NCI-H2081 treated with DMSO at 0.1 percent for 48 hours (cell line): ENCODE measurements at places on chromosomes 12 and 14.

DNA sequence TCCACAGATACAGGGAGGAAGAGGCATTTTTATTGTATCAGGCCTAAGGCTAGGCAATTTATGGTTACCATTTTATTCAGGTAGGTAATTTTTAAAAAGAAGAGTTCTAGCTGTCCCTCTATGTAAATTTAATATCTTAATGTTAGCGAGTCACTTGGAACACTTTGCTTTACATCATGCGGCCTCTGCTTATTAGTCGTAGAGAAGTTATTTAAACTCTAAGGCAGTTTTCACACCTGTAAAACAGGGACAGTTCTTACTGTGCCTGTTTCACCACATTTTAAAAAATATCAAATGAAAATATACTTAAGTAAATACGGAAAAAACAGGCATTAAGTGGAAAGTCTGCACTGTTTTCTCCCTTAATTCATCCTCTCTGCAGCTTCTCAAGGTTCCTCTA is 71.4 kb upstream of the POC1B start:
- no peak for DNase-seq

- no peak for DNase-seq
Observed at GRCh38 chr12:78818487-78818886, 46.1 kb upstream of the SYT1 start.

- no peak for DNase-seq
Observed at GRCh38 chr14:99534333-99534732, 53.1 kb downstream of the CCNK start.

GRCh38 chr12:32891526-32891925 is 5.1 kb downstream of the PKP2 start:
- no peak for DNase-seq

DNA sequence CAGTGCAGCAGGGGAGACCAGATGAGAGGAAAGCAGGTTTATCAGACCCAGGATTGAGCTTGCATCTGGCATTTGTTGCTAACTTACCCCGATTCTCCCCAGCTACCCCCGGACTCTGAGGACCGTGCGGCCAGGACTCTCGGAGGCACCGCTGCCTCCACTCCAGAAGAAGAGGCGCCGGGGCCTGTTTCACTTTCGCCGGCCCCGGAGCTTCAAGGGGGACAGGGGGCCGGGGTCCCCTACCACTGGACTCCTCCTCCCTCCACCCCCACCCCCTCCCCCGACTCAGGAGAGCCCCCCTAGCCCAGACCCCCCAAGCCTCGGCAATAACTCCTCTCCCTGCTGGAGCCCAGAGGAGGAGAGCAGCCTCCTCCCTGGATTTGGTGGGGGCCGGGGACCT is 6.5 kb upstream of the CPNE6 start:
- DNase-seq = no peak

GRCh38 chr14:77556946-77557345 is 58.3 kb upstream of the ISM2 start:
- DNase-seq = no peak

GRCh38 chr14:71931492-71932228 is 569 bp upstream of the RGS6 start:
- no peak for DNase-seq

- DNase-seq = no peak
Observed at GRCh38 chr14:94180655-94181271, 6.6 kb downstream of the PPP4R4 start.
